ENCODE measurements at places on chromosomes 13 and 19. TPM values are rescaled to one million over a fixed set of nuclear protein-coding genes. Genes with fewer than 3 reads are reported as not detected.

Gene KCNN4
- polyA plus RNA-seq, result 22.2 TPM

Gene RUBCNL
- 0.07 TPM for polyA plus RNA-seq

Gene CGB2
- polyA plus RNA-seq, result 0.64 TPM

Gene MATK
- not detected for polyA plus RNA-seq

Gene ZNF729
- polyA plus RNA-seq, result not detected

DNA sequence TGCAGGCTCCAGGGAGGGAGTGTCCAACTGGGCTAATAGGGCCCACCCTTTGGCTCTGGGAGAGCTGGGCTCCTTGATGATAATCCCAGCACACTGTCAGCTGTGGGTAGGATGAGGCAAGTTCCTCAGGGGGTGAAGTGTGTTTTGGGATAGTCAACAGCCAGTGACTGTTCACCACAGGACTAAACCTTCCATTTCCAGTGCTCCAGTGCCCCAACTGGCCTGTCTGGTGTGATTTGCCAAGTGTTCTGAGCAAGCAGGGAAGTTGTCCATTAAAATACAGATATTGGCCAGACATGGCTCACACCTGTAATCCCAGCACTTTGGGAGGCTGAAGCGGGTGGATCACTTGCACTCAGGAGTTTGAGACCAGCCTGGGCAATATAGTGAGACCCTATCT, 150.9 kb downstream of the TM9SF2 start:
- DNase-seq, result no peak

GRCh38 chr13:79197933-79198332, 208.1 kb downstream of the RBM26 start:
- DNase-seq, result no peak

- DNase-seq, result no peak
Observed at GRCh38 chr13:95226932-95227695, 74.1 kb downstream of the ABCC4 start.

- no peak for DNase-seq
Observed at GRCh38 chr13:46571909-46572595, 19.1 kb downstream of the LRCH1 start.

- peak; percentile 24 for DNase-seq
Observed at GRCh38 chr19:58117841-58118575, 20.0 kb upstream of the ZSCAN18 start.

- DNase-seq, result no peak
Observed at GRCh38 chr13:46145950-46146349, 36.0 kb downstream of the LCP1 start.

DNA sequence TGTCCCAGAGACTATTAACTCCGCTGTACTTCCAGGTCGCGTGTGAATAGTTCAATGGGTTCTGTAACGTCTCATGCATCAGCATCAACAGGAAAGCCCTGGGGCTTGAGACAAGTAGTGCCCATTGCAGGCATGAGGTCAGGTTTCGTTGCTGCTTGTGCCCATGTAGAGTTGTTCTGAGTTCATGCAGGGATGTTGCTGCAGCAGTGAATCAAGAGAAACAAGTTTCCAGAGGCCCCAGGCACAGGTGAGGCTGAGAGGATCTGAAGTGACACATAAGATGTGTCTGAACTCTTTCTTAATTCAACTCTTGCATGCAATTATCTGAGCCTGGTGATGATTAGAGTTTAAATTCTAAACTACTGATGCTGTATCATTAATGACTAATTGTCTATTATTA, 8.6 kb upstream of the ZNF283 start:
- DNase-seq, result no peak

GRCh38 chr19:50899569-50899968, 11.6 kb downstream of the KLK4 start:
- DNase-seq, result no peak

- DNase-seq, result peak; percentile 99
Observed at GRCh38 chr19:1122972-1123363, 19.2 kb downstream of the GPX4 start.

DNA sequence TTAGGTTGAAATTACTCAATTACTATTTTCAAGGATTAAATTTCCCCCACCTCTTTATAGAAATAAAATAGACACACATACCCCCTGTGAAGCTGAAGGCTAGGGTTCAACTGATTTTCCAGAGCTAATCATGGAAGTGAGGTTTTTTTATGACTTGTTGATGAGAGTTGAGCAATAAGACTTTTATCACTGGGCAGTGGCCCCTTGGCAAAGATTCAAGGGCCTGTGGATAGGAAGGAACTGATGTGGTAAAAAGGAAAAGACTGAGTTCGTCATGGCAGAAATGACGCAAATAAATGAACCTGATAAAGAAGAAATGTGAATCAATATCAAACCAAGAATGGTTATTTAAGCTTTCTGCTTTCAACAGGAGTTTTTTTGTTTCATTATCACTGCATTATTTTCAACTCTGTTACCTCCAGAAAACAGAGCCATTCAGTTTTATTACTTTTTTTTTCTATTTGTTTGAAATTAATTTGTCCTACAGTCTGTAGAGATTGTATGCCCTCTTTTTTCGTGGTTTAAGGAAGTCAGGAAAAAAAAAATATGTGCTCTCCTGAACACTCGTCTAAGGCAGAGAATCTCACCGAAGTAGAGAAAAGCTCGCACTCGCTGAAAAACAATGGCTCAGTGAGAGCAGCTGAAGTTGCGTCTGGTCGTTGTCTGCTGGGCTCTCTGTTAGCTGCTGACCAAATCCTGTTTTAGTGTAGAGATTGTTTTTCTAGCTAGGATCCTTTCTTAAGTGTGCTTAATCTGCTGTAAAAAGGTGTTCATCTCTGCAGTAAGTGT, 38.9 kb downstream of the STOML3 start:
- no peak for DNase-seq

DNA sequence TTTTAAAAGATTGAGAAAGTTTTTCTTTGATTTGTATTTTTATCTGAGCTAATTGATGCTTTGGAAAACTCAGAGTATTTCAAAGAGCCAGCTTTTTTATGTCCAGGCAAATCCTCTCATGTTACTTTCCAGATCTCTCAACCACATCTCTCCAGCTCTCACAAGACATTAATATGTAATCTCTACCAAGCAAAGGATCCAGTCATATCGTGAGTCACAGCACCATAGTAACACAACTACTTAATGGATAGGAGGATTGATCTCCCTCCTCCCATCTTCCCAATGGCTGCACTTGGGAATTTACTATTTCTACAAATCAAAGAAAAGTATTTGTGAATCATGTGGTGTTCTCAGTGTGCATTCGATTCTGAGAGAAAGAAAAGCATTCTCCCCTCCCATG, 63.3 kb downstream of the POU4F1 start:
- DNase-seq, result no peak

GRCh38 chr13:110311443-110312338, 4.6 kb downstream of the COL4A2 start:
- DNase-seq, result no peak
